Femur (tissue), 1 donor: ENCODE measurements at places on chromosomes 11 and 22.

GRCh38 chr11:43788421-43788820 is 92.2 kb upstream of the ALKBH3 start:
- peak; percentile 49 for DNase-seq

DNA sequence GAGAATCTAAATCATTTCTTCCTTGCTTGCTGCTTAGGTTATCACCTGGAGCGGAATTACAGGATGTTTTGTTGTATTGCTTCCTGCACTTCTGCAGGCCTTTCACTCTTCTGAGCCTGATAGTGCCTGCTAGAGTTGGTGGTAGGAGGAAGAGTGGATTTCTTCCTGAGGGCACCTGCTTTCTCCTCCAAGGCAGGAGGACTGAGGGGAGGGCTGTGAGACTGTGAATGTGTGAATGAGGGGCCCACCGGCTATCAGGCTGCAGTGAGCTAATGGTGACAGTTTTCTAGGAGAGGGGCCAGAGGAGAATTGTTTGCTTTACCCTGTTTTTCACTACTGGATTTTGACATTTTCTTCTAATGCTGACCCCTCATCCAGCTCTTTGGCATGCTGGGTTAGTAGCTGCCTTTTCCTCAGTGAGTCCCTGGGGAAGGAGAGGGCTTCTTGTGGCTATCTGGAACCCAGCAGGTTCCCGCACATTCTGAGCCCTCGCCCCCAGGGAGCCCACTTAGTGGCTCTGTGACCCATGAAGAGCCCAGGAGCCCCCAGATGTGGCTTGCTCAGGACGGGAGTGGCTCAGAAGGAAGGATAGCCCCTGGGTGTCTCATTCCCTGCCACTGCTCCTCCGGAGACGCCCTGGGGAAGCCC is 39.1 kb downstream of the DIXDC1 start:
- no peak for DNase-seq

DNA sequence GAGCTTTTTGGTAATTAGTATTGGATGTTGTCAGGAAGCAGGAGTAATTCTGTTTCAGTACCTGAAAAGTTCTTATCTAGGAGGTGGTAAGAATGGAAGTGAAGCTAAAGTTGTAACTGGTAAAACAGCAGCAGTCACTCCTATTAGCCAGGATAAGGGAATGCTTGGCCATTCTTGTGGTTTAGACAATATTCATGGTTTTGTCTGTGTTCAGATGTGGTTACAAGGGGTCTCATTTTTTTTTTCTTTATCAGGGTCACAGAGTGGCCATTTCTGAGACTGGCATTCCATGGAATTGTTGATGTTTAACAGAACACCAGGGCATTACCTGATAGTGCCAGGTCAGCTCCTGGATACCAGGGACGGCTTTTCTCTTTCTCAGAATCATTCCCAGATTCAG is 23.8 kb downstream of the TAF1D start:
- no peak for DNase-seq

DNA sequence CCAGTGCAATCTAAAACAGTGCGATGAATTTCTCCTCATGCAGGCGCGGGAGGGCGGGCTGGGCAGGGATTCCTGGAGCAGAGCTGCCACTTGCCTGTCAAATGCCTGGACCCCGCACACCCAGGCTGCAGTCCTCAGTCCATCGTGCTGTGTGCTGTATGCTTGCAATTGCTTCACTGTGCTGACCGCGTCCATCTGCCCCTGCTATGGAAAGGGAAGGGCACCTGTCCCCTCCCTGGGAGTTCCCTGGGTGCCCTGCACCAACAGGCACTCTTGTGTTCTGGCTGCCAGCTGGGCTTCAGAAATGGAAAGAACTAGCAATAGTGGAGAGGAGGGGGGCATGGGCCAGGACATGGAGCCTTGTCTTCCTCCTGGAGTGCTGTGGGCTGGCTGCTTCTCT is 185.4 kb upstream of the B3GAT1 start:
- no peak for DNase-seq

- peak; percentile 70 for DNase-seq
These were observed 53.6 kb downstream of the BCR start for GRCh38 chr22:23233752-23234408.

- DNase-seq: no peak
These were observed 609.3 kb upstream of the CCDC90B start for GRCh38 chr11:83895516-83895915.

GRCh38 chr11:110046775-110047380 is 46.3 kb upstream of the ZC3H12C start:
- no peak for DNase-seq

- no peak for DNase-seq
These were observed 10.2 kb upstream of the NECTIN1 start for GRCh38 chr11:119739021-119739703.

DNA sequence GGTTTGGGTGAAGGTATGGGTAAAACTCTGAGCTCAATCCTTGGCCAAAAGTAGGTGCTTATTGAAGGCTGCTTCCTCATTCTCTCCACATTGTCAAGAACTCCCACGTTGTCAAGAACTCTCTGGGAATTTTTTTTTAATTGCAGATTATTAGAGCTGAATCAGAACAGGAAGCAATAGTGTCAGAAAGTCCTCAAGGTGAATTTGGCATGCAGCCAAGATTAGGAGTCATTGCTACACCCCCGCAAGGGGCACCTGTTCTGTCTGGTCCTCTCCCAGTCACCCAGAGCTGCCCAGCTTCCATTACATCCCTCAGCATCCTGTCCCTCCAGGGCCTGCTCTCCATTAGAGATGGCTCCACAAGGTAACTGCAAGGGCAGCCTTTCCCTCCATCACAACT is 996.5 kb downstream of the OPCML start:
- DNase-seq: no peak

DNA sequence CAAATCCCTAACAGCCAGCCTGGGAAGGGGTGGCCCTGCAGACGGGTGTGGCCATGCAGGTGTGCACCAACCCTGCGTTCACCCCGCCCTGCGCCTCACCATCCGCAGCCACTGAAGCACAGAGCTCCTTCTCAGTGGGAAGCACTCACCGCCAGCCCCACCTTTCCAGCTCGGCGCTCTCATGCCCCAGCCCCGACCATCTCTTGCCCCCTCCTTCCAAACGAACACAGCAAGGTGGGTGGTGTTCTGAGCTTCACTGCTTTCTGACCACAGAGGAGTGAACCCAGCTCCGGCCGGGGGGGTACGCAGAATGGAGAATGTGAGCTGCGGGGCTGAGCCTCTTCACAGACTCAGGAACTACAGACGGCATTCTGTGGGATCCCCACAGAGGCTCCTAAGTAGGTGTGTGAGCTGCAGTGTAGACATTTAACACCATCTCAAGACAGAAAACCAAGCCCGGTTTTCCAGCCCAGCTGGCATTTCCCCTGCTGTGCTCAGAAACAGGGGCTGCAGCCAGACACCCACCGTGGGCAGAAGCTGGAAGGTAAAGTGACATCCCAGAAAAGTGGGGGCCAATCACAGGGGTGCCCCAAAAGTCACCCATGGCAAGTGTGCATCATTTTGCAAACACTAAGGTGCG is 88.4 kb upstream of the RTL6 start:
- peak; percentile 9 for DNase-seq

DNA sequence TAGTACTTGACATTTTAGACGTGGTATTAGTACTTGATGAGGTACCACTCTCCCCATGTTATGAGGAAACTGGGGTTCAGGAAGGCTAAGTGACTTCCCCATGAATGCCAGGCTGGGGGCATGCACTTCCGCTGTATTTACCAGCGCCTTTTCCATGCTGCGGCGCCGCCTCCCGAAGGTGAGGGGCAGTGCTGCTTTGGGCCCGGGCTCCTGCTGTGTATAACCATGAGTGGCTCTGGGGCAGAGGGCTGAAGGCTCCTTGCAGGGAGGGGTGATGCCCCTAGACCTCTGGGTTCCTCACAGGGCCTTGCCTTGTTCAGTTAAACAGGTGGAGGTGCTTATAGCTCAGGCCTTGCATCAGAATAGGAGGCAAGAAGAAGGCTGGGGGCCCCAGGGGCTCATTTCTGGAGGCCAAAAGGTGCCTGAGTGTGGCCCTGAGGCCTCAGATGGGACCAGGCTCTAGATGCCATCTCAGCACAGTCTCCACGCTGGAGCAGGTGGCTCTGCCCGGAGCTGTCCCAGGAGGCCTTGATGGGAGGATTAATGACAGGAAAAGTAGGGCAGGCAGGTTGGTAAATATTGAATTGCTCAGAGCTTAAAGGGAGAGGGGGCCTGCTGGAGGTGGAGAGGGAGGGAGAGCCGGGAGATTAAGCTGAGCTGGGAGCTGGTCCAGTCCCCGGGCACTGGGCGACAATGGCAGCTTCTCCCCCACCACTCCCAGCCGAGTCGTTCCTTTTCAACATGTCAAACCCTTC is 129.6 kb downstream of the CEP164 start:
- DNase-seq: peak; percentile 3

DNA sequence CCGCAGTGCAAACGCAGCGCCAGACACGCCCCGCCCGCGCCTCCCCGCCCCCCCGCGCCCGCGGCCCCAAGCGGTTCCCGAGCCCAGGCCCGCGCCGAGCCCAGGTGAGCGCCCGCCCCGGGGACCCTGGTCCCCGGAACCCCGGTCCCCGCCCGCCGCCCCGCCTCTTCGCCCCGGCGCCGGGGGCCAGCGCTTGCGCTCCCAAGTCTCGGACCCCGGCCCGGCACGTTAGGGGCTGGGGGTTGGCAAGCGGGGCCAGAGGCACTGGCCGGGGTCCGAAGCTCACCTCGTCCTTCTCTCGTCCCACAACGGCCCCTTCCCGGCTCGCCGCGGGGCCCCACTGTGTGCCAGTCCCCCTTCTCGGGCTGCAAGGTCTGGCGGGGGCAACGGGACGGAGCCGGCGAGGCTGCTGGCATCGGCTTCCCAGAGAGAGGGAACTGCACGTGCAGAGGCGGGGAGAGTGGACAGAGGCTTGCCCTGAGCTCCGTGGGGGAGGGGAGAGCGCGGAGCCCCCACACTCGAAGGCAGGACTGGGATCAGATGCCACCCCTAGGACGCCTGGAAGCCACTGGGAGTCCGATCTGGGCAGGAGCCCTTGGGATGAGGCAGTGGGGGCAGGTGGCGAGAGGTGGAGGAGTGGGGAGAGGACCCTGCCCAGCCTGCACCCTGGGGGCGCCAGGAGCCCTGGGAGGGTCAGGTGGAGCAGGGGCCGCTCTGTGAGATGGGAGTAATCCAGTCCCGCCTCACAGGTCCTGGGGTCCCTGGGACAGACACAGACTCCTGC is 1.8 kb upstream of the AIFM3 start:
- no peak for DNase-seq
